AG08396 (cell line): ENCODE measurements at places on chromosomes 11 and 22.

GRCh38 chr11:120660024-120660565, 148.5 kb downstream of the GRIK4 start:
- peak; percentile 35 for DNase-seq

GRCh38 chr22:36245805-36246356, 6.6 kb upstream of the APOL2 start:
- no peak for DNase-seq

- no peak for DNase-seq
Measured at GRCh38 chr11:45726493-45727054, 61.2 kb upstream of the CHST1 start.

- no peak for DNase-seq
Measured at GRCh38 chr22:35452810-35453743, 53.1 kb downstream of the MCM5 start.

DNA sequence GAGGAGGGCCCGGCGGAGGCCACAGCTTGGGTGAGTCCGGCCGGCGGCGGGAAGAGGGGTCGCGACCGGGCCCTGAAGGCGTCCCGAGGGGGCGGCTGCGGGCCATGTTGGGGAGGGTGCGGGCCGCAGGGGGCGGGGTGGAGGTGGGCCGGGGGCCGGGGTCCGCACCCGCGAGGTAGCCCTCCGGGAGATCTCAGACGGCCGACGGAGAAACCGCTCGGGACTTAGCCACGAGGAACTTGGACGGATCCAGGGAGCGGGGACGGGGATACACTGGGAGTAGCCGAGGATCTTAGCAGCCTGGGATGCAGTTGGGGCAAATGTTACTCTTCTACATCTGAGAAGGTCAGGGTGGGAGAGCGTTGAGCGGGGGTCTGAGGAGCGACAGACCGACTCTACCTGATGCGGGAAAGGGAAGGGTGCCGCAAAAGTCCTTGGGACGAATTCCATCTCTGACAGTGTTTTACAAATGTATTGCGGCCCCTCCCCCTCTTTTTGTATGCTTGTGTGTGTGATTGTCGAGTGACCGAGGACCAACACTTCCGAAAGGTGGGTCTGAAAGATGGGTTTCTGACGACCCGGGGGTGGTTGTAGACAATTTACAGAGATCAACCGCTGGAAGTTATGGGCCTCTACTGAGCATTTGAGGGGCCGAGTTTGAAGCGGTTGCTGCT, 658 bp downstream of the STIP1 start:
- no peak for DNase-seq
